ENCODE measurements at places on chromosomes 5 and 9.

DNA sequence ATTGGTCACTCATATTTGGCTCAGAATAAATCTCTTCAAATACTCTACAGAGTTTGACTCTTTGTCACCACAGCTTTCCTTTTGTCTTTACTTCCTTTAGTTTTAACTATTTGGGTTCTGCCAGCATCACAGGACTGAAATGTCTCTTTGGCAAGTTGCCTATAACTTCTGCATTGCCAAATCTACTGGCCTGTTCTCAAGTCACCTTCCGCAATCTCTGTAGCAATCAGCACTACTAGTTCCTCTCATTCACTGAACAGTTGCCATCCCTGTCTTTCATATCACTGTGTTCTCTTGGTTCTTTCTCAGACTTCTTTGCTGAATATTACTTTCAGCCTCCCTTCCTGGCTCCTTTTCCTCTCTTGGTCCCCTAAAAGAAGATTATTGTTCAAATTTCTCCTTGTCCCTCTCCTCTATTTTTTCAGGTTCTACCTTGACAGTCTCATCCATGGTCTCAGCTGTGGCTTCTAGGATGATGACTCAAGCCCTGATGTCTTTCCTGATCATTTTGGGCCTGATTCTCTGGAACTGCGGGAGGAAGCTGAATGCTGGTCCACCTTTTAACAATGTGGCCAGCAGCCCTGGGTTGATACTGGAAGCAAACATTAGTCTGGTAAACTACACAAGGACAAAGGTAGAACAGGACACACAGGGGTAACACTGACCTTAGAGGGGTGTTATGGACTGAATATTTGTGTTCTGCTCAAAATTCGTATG, 44.0 kb upstream of the LIFR start:
- DNase-seq: no peak

- no peak for DNase-seq
Observed at GRCh38 chr9:75889977-75890471, 449 bp upstream of the PCSK5 start.

DNA sequence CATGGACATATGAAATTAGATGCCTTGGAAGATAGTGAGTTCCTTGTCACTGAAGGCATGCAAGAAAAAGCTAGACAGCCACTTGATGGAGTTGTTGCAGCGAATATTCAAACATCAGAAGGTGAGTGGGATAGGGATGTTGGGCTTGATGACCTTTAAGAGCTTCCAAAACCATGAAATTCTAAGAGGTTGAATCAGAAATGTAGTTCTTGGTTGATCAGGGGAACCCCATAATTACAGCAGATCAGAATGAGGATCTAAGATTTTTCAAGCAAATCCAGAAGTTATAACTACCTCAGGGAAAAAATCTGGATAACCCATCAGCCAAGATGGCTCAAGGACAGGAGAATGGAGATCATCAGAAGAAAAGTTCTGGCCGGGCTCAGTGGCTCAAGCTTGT, 244.3 kb upstream of the NR4A3 start:
- no peak for DNase-seq

GRCh38 chr9:18485714-18486113, 11.8 kb downstream of the ADAMTSL1 start:
- DNase-seq: no peak

GRCh38 chr5:82692826-82693225, 384.4 kb downstream of the TMEM167A start:
- DNase-seq: no peak

DNA sequence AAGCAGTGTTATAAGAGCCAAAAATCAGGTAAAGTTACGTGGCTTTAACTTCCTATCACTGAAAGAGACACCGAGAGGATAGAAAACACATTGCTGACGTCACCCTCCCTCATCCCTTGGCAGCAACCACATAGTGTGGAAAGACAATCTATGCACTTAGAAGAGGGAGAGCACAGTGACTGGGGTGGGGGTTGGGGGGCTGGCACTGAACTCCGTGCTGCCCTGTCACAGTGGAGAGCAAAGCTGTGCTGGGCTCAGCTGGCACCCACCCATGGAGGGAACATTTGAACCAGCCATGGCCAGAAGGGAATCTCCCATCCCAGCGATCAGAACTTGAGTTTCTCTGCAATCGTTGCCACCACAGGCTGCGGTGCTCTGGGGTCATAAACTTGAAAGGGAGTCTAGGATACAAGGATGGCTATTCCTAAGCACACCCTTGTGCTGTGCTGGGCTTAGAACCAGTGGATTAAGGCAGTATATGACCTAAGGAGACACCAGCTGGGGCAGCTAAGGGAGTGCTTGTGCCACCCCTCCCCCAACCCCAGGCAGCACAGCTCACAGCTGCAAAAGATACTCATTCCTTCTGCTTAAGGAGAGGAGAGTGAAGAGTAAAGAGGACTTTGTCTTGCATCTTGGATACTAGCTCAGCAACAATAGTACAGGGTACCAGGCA, 73.4 kb downstream of the KIAA0825 start:
- DNase-seq: no peak

DNA sequence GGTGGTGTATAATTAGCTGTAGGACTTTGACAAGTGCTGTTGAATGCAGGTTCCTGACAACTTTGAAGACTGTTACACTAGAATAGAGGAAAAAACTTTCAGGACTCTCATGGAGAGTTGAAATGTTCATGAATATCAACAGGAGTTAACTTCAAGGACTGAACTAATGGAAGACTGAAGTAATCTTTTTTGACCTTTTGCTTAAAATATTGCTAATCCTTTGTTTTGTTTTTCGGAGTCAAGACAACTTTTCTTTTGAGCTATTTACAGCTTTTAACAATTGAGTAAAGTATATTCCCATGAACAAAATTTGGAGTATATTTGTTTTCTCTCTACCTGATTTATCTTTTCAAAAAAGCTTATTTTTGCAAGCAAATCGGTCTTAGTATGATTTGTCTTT, 34.1 kb upstream of the MTMR12 start:
- DNase-seq: no peak

GRCh38 chr5:154285661-154286408, 95.3 kb downstream of the GALNT10 start:
- no peak for DNase-seq

- no peak for DNase-seq
Observed at GRCh38 chr5:28219539-28219938, 1181.2 kb upstream of the CDH9 start.

- no peak for DNase-seq
Observed at GRCh38 chr5:157593052-157593757, 17.6 kb upstream of the ADAM19 start.

- DNase-seq: no peak
Observed at GRCh38 chr5:125375143-125375542, 628.7 kb upstream of the ZNF608 start.

DNA sequence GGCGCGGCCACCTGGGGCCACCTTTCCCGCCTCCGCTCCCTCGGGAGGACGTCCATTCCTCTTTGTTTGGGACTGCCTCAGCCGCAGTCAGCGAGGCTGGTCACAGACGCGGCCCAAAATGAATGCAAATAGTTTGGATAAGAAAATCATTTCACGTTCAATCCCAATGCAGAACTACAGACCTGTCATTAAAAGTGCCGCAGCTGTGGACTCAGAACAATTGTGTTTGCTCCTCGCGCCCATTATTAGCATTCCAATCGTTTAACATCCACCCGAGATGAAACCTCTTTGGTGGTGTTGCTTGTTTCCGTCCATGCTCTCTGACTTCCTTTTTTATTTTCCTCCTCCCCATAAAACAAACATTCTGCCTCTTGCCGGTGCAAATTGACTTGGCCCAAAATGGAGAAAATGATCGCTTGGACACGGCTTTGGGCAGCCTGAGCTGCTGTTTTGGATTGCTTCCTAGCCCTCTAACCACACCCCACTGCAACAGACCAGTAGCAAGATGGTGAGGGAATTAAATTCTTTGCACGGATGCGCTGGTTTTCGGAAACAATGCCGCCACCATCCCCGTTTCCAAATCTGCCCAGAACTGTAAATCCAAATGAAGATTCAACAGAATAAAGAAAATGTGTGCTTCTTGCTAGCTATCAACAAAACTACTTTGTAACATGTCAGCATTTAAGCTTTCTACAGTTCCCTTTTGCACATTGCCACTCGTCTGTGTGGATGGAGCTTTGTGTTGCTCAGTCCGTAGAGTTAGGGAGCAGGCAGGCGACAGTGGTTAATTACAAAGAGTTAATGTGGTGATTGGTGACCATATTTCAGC, 784 bp downstream of the NLN start:
- no peak for DNase-seq

DNA sequence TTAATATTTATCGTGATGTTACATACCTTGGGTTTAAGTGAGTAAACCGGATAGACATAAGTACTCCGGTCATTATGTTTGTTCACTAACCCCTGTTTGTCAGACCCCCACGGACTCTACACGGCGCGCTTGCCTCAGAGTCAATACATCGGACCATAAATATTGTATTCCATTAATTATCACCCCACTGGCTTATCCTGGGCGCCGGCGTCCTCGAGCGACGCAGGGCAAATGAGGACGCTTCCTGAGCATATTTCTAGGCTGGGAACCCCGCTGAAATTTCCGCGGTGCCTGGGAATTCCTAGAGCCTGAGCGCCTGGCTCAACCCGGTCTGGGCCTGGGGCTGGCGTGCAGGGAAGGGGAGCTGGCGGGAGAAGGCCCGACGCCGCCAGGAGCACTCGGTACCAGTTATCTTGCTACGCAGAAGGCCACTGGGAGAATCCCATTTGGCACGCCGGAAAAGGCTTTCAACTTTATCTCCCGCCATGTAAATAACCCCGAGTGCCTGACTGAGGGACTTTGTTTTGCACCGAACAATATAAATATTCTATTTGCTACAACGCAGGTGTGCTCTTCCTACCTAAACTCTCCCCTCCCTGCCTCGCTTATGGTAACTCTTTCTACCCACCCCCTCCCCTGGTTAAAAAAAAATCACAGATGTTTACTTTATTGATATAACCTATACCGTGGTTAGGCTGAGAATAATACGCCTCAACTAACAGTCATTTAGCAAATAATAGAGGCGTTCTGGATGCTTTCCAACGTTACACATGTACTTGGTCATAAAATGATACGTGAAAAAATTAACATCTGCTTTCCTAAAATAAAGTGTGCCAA, 19.4 kb downstream of the NR2F1 start:
- DNase-seq: no peak

DNA sequence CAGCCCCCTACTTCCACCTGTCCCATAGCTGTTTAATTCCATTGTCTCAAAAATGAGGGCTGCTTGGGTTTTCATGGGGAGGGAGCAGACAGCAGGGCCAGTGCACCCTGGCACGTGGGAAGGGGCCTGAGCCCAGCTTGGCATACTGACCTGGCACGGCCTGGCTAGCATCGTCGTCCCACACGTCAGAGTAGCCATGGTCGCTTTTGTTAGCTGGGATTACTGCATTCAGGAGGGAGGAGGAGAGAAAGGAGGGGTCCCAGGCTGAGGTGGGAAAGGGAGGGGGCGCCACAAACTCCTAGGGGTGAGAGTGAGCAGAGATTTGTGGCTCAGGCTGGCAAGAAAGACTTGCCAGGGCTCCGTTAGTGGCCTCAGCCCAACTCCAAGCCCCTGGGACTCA, 21.1 kb upstream of the CYSTM1 start:
- no peak for DNase-seq

GRCh38 chr5:40689438-40689837, 9.7 kb downstream of the PTGER4 start:
- DNase-seq: no peak

- DNase-seq: no peak
Observed at GRCh38 chr5:108303611-108304010, 78.3 kb downstream of the FBXL17 start.

- DNase-seq: peak; percentile 53
Observed at GRCh38 chr5:161064781-161065180, 212.8 kb upstream of the ATP10B start.

DNA sequence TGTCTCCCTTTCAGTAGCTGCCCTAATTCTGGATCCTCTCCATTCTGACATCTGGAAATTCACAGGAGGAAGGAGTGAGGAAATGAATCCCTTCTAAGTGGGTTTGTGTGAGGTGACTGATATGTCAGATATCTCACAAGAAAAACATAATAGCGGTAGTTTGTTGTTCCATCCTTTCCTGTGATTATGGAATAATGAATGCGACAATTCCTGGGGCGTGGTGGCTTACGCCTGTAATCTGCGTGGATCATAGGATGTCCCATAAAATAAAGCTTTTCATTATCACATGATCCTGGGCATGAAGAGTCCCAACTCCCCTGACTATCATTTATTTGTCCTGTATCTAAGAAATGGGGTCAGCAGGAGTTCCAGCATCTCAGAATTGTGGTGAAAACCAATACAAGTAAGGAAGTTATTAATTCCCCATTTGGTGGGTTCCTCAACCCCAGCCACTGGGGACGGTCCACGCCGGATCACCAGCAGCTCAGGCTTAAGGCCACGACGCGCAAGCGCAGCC, 375 bp upstream of the C5orf24 start:
- no peak for DNase-seq

GRCh38 chr9:40907657-40908624, 220.5 kb downstream of the FOXD4L6 start:
- no peak for DNase-seq

GRCh38 chr5:37120270-37120669, 128.9 kb downstream of the CPLANE1 start:
- no peak for DNase-seq

- DNase-seq: no peak
Observed at GRCh38 chr5:114201332-114201731, 160.5 kb upstream of the KCNN2 start.

- DNase-seq: no peak
Observed at GRCh38 chr5:143574236-143574635, 170.8 kb upstream of the NR3C1 start.

DNA sequence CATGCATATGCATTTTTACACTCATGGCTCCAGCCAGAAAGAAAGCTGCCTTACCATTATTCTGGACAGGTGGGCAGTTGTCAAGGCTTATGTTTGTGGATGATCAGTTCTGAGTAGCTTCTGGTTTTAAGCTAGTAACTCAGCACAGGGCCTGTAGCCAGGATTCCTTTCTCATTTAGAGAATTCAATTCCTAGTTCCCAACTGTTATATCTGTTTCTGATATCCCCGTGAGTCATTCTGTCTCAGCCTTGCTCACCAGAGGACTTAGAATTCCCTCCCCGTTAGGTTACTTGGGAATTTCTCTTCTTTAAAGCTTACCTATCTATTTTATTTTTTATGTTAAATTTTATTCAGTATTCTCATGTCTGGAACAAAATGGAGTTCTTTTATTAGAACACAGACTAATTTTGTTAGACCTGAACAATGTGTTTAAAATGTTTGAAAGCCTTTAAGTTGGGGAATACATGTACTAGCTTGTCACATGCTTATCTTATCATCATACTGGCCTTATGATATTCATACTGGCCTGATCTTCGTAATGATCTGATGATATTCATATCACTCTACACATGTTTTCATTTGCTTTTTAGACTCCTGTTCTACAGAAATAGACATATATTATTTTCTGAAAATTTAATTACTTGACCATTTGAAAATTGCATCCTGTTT, 47.1 kb downstream of the CAST start:
- no peak for DNase-seq

- DNase-seq: peak; percentile 3
Observed at GRCh38 chr9:20805766-20806165, 121.7 kb downstream of the FOCAD start.
